CD14-positive monocyte (primary cell): ENCODE measurements at places on chromosomes 6 and 20.

DNA sequence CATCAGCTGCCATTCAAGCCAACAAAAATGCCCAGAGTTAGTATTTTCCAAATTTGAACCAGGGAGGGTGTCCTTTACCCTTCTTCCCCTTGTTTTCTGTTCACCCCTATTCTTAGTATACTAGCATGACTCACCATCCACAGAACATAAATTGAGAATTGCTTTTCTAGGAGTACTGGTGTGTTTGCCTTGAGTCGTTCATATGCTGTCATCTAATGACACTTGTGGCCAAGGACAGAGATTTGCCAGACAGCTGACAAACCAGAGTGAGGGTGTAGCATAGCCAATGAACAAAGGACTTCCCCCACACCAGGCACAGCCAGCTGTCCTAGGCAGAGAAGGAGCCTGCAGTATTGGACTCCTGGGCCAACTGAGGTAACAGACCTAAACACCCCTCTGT lies 62.2 kb downstream of the FILIP1 start:
- no peak for DNase-seq

- DNase-seq, result no peak
Measured at GRCh38 chr6:88605271-88605670, 358.1 kb downstream of the RNGTT start.

DNA sequence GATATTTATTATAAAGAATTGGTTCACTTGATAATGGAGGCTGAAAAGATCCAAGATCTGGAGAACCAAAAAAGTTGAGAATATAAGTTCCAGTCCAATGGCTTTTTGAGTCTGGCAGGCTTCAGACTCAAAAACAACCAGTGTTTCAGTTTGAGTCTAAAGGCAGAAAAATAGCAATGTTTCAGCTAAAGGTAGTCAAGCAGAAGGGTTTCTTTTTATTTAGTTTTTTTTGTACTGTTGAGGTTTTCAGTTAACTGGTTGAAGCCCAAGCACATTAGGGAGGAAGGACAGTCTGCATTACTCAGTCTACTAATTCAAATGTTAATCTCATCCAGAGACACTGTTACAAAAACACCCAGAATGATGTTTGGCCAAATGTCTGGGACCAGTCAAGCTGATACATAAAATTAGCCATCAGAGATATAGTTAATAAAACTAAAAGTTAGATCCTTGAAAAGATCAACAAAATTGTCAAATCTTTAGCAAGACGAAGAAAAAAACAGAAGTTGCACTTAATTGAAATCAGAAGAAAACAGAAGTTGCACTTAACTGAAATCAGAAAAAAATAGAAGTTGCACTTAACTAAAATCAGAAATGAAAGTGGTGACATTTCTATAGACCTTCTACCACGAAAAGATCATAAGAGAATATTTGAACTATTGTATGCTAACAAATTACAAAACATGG lies 980.3 kb upstream of the FLRT3 start:
- peak; percentile 5 for DNase-seq

DNA sequence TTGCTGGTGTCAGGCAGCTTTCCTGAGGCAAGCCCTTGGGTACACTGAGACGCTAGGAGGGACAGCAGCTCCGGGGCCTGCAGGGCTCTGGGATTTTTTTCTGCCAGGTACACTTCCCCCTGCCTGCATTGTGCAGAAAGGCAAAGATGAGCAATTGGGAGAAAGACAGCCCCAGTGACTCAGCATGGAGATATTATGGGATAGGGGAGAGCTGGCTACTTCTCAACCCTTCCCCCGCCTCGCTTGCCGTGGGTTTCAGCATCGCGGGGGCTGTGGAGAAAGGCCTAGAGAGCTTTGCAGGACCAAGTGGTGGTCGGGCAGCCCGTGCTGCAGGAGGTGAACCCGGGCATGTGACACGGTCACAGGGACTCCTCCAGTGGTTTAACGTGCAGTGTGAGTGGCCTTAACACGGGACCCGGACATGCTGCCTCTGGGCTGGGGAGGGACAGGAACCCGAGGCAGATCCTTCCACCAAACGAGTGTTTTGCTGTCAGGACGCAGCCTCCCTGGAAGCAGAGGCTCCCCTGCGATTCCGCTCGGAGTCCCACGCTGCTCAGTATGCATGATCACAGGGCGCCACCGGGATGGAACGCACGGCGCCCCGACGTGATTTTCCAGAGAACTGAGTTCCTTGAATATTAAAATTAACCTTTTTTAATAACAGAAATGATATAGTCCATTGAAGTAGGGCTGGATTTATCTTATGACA lies 139.9 kb downstream of the CDH4 start:
- no peak for DNase-seq

DNA sequence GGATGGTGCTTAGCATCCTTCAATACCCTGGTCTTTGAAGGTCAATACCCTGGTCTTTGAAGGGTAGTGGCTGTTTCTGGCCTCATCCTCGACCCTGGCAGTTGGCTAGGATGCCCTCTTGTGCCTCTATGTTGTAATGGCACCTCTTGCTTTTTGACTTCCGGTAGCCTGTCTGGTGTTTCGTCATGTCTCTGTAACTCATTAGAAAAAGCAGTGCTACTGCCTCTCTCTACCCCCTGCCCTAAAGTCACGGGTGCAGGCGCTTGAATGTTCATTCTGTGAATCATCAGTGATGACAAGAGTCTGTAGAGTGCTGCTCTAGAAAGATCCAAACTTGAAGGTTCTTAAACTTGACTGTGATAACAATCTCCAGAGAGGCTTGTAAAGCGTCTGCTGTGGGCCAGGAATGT lies 28.3 kb downstream of the RSPO4 start:
- DNase-seq, result peak; percentile 73

GRCh38 chr6:89387516-89388201 lies 24.4 kb downstream of the RRAGD start:
- DNase-seq, result no peak

DNA sequence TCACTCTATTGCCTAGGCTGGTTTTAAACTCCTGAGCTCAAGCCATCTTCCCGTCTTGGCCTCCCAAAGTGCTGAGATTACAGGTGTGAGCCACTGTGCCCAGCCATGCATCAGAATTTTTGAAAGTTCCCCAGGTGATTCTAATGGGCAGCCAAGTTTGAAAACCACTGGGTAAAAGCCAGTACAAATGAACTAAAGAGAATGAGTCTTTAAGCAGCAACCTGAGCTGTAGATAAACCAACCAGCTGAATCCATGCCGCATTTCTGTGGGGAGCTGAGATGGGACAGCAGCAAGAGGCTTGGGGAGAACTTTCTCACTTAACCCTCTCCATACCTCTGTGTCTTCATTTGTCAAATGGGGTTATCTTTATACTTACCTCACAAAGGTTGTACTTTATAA lies 67.5 kb downstream of the VEGFA start:
- no peak for DNase-seq

DNA sequence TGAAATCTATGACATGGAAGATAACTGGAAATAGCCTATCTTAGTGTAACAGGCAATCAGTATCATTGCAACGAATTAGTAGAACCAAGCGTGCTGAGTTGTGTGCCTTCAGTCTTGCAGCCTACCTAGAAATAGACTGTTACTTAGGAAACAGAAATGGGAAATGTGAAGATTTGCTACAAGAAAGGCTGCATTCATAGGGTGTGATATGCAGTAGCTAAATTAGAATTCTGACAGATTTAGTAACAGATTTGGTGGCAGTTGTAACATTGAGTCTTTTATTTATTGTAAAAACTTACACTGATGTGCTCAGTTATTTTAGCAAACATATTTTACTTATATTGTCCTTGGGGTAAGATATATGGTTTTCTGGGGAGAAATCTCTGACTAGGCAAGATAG lies 56.2 kb downstream of the MAP7 start:
- no peak for DNase-seq

DNA sequence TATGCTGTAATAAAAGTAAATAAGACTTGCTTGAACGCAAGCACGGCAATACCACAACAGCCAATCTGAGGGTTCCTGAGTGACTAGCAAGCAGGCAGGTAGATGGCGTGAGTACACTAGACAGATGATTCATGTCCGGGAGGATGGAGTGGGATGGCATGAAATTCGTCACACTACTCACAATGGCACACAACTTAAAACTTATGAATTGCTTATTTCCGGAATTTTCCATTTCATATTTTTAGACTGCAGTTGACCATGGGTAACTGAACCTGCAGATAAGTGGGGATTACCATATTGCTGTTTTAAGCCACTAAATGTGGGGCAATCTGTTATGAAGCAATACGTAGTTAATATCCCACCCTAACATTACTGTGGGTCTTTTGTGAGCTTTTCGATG lies 93.6 kb upstream of the NFATC2 start:
- peak; percentile 63 for DNase-seq

DNA sequence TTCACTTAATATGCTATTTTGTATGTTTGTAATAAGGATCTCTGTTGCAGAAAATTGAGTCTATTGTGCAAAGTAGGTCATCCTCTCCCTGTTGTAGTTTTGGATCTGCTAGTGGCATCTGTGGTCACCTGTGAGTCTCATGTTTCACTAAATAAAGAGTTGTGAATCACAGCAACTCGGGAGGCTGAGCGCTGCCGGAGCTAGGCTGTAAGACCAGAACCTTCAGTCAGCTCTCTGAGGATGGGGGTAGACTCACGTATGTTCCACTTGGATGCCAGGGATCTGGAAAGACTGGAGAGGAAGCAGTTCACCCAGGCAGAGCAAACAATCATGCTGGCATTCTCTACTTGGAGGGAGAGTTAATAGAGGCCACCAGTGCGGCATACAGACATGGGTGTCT lies 187.3 kb upstream of the FOXA2 start:
- no peak for DNase-seq

- DNase-seq, result no peak
Measured at GRCh38 chr6:19911223-19911622, 74.1 kb downstream of the ID4 start.

DNA sequence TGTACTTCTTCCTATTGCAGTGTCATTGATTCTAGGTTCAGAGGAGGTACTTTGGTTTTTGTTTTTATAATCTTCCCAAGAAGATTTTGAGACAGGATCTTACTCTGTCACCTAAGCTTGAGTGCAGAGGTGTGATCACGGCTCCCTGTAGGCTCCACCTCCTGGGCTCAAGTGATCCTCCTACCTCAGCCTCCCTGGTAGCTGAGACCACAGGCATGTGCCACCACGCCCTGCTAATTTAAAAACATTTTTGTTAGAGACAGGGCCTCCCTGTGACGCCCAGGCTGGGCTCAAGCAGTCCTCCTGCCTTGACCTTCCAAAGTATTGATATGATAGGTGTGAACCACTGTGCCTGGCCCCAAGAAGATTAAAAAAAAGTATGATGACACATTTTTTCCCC lies 3.4 kb upstream of the SLC17A5 start:
- no peak for DNase-seq

GRCh38 chr6:156840606-156841005 lies 63.4 kb downstream of the ARID1B start:
- DNase-seq, result no peak

DNA sequence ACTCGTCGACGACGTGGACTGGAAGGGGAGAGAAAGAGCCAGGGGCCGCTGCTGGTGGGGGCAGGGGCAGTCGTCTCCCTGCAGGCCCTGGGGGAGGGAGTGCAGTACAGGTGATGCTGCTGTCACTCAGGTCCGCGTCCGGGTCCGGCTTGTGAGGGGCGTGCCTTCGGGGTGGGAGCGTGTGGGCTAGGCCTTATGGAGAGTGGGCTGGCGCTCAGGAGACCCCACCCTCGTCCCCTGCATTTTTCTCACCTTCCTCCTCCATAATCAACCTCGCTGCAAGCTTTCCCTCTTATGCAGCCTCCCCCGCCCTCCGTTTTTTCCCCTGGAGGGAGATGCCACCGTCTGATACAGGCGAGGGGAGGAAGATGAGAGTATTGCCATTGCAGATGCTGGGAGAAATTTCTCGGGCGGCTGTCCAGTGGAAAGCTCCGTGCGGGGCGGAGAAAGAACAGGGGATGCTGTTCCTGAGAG lies 632 bp downstream of the PCMT1 start:
- no peak for DNase-seq

DNA sequence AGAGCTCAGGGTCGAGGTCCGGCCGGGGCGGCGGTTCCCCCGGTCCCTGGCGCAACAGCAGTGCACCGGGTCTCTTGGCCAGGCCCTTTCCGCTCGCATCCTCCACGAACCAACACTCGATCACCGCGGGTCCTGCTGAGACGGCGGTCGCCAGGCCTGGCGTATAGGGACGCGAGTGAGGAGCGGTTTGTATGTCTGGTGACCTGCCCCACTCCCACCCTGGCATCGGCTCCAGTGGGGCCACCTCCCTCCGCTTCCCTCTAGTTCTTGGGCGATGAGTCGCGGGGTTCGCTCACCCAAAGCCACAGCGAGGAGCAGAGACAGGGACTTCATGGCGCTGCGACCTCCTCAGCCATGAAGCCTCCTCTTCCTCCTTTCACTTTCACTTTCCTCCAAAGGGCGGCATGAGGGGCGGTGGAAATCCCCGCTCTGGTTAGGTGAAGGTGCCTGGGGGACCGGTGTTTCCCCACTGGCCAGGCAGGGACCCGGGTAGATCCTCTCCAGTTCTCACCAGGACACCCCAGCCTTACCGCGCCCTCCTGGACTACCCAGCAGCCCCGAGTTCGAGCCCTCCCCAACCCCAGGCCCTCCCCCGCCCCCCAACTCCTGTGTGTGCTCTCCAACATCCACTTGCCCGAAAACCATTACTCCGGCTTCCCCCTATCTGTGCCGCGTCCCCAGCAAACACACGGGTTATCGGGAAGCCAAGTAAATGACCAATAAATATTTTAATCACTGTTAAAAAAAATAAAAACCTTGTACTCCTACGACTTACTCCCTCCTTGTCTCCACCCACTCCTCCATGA lies at the start of gene TAPBP:
TAPBP (minus strand) TSS at position 370 of the 806 bp plus-strand sequence; CDS start at position 333, 37 bp downstream.
- peak; percentile 91 for DNase-seq

DNA sequence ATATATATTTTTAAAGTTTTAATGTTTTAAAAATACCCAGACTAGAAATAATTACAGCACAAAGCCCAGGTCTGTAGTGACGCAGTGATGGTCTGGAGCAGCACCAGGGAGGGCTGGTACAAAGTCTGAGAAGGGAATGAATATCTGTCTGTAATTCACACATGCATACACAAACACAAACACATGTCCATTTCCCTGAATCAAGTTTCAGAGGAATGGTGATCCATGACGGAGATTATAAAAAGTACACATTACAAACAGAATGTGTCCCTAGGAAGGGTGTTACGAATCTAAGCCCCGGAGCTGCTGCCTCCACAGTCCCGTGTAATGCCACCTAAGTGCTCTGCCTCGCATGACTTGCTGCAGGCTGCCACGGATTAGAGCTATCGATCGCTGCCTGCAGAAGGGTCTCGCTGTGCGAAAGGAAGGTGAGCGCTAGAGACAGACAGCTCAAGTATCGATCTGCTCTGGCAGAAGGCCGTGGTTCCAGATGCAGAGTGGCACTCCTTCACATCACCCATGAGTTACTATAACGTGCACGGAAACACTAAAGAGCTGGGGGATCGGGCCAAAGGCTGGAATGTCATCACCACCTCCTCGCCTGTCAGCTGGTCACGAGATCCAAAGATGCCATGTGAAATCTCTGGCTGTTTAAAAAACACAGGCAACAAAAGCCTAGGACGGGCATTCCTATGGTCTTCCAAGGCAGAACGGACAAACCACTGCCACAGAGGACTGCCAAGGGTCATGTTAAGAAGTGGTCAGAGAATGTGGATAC lies 87.1 kb downstream of the INSM1 start:
- DNase-seq, result no peak
